ENCODE measurements at places on chromosomes 3 and 15. TPM values are rescaled to one million over a fixed set of nuclear protein-coding genes. Genes with fewer than 3 reads are reported as not detected.

DNA sequence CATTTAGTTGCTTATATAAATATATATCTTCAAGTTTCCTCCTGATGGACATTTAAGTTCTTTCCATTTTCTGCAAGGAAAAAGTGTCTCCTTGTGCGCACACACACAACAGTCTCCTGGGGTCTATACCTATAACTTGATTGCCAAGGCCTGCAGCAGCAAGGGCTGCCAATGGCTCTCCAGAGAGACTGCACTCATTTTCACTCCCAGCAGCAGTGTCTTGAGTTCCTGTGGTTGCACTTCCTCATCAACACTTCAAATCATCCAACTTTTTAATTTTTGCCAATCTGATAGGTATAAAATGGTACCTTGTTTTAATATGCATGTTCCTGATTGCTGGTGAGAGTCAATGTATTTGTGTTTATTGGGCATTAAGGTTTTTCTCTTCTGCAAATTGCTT is 23.1 kb downstream of the TNFAIP8L3 start:
- DNase-seq, result no peak
- H3K4me1 ChIP-seq, result no peaks in the 10 kb centered on the region
- no peak overlapping the region for H3K27ac ChIP-seq
- H3K4me3 ChIP-seq, result no peak overlapping the region
- H3K27me3 ChIP-seq, result no peaks in the 10 kb centered on the region
- H3K36me3 ChIP-seq, result no peaks in the 10 kb centered on the region

GRCh38 chr3:54506603-54507002 is 384.3 kb downstream of the CACNA2D3 start:
- no peak for DNase-seq
- no peak overlapping the region for H3K27ac ChIP-seq
- no peaks in the 10 kb centered on the region for H3K4me1 ChIP-seq
- H3K27me3 ChIP-seq, result no peaks in the 10 kb centered on the region
- no peaks in the 10 kb centered on the region for H3K36me3 ChIP-seq
- no peak overlapping the region for H3K4me3 ChIP-seq

- H3K36me3 ChIP-seq, result no peaks in the 10 kb centered on the region
- H3K4me1 ChIP-seq, result no peaks in the 10 kb centered on the region
- H3K27me3 ChIP-seq, result no peaks in the 10 kb centered on the region
- no peak for DNase-seq
Observed at GRCh38 chr15:98842973-98843285, 164.7 kb downstream of the PGPEP1L start.

DNA sequence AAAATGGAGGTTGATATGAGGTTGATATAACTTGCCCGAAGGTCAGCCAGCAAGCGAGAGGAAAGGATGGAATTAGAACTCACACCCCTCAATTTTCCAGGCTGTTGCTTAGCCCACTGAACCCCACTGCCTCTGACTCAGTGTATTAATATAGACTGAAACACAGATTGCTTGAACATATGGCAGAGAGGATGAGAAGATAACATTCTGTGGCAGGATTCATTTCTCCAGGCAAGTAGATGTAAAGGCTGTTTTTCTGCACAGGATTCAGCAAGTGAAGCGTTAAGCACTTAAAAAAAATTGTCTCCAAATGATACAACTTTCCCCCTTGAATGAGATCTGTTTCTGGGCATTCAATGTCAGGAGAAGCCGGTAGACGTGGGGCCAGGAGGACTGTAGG is 335.2 kb downstream of the GAP43 start:
- DNase-seq, result no peak
- H3K4me3 ChIP-seq, result no peak overlapping the region
- no peaks in the 10 kb centered on the region for H3K36me3 ChIP-seq
- H3K27me3 ChIP-seq, result no peaks in the 10 kb centered on the region
- H3K27ac ChIP-seq, result no peak overlapping the region

- no peaks in the 10 kb centered on the region for H3K27me3 ChIP-seq
- H3K36me3 ChIP-seq, result no peaks in the 10 kb centered on the region
- no peak for DNase-seq
Observed at GRCh38 chr3:134267996-134268395, 17.3 kb upstream of the RYK start.

- H3K4me3 ChIP-seq, result no peak overlapping the region
- H3K4me1 ChIP-seq, result no peaks in the 10 kb centered on the region
- DNase-seq, result no peak
- H3K27ac ChIP-seq, result no peak overlapping the region
- H3K36me3 ChIP-seq, result no peaks in the 10 kb centered on the region
Observed at GRCh38 chr3:39637807-39638206, 170.3 kb downstream of the MOBP start.

DNA sequence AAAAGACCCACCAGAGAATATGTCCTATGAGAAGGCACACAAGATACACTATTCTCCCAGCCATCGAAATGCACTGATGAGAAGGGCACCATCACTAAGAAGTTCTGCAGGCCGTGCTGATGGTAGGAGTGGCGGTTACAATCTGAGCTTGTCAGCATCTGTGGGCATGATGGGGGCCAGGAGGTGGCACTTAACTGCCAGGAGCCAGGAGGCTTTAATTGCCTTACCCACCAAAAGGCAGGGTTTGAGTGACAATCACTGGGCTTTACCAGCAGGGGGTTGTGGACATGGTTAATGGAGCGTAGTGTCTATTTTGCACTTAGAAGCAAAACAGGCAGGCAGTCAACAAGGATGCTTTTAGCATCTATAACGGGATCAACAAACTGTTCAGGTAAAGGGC is 16.0 kb upstream of the SQOR start:
- DNase-seq, result no peak
- H3K27ac ChIP-seq, result no peak overlapping the region
- H3K36me3 ChIP-seq, result no peaks in the 10 kb centered on the region
- H3K4me3 ChIP-seq, result no peak overlapping the region
- H3K27me3 ChIP-seq, result no peaks in the 10 kb centered on the region

- H3K36me3 ChIP-seq, result no peaks in the 10 kb centered on the region
- H3K4me1 ChIP-seq, result no peaks in the 10 kb centered on the region
- H3K4me3 ChIP-seq, result no peak overlapping the region
- no peak overlapping the region for H3K27ac ChIP-seq
Observed at GRCh38 chr3:43247561-43248184, 38.7 kb upstream of the SNRK start.

DNA sequence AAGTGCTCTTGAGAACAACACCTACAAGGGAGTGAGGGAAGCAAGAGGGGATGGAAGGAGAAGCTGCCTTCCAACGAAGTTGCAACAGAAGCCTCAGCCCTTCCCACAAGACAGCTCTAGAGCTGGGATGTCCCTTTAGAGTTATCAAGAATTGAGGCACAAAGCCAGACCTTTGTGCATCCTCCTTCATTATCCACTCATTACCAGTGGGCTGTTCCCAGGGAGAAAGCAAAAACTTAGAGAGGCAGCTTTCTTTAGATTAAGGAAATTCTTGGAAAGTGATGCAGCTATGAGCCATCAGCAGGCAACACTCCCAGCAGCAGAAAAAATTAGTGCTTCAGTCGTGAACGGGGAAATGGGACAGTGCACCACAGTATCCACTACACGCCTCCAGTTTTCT is 10.6 kb upstream of the CD96 start:
- H3K4me3 ChIP-seq, result no peak overlapping the region
- no peaks in the 10 kb centered on the region for H3K27me3 ChIP-seq
- H3K4me1 ChIP-seq, result no peaks in the 10 kb centered on the region

DNA sequence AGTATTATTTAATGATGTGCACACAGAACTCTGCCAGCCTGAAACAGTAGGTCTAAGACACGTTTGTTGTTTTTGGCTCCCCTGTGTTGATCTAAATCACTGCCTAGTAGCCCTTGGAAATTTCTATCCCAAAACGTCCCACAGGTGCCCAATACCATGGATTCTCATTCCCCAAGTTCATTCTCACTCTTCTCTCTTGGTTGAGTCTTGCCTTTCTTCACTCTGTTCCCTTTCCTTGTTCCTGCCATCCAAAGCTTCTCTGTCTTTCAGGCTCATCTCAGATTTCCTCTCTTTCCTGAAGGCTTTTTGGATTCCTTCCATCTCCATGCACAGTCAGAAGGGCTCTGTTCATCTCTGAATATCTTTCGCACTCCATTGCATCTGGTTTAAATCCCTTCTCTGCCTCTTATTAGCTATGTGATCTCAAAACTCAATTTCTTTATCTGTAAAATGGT is 54.2 kb downstream of the PPARG start:
- no peak overlapping the region for H3K27ac ChIP-seq
- H3K36me3 ChIP-seq, result no peaks in the 10 kb centered on the region
- H3K4me1 ChIP-seq, result no peaks in the 10 kb centered on the region
- DNase-seq, result no peak
- no peak overlapping the region for H3K4me3 ChIP-seq

DNA sequence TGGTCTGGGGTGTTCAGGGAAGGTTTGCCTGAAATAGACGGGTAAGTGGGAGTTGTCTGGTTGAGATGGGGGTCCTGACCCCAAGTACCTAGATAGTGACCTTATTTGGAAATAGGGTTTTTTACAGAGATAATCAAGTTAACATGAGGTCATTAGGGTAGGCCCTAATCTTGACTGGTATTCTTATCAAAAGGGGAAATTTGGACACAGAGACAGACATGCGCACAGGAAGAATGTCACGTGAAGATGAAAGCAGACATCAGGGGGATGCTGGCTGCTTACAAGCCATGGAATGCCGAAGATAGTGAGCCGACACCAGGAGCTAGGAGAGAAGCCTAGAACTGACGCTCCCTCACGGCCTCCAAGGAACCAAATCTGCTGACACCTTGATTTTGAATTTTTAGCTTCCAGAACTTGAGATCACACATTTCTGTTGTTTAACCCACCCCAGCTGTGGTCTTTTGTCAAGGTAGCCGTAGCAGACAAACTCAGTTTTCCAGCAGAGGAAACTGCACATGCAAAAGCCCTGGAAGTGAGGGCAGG is 17.1 kb downstream of the BHLHE40 start:
- H3K4me3 ChIP-seq, result no peak overlapping the region
- H3K4me1 ChIP-seq, result no peaks in the 10 kb centered on the region
- H3K27me3 ChIP-seq, result no peaks in the 10 kb centered on the region
- H3K27ac ChIP-seq, result no peak overlapping the region

- no peaks in the 10 kb centered on the region for H3K27me3 ChIP-seq
- no peak for DNase-seq
- H3K4me3 ChIP-seq, result no peak overlapping the region
- no peaks in the 10 kb centered on the region for H3K36me3 ChIP-seq
- no peaks in the 10 kb centered on the region for H3K4me1 ChIP-seq
Observed at GRCh38 chr3:12903000-12903800, 61.8 kb upstream of the RPL32 start.

- DNase-seq, result no peak
- no peaks in the 10 kb centered on the region for H3K4me1 ChIP-seq
Observed at GRCh38 chr3:141229132-141229531, 2.5 kb upstream of the PXYLP1 start.

GRCh38 chr3:122255757-122256439 is 69.2 kb upstream of the CSTA start:
- DNase-seq, result no peak
- no peaks in the 10 kb centered on the region for H3K4me1 ChIP-seq
- H3K27ac ChIP-seq, result no peak overlapping the region
- H3K4me3 ChIP-seq, result no peak overlapping the region

DNA sequence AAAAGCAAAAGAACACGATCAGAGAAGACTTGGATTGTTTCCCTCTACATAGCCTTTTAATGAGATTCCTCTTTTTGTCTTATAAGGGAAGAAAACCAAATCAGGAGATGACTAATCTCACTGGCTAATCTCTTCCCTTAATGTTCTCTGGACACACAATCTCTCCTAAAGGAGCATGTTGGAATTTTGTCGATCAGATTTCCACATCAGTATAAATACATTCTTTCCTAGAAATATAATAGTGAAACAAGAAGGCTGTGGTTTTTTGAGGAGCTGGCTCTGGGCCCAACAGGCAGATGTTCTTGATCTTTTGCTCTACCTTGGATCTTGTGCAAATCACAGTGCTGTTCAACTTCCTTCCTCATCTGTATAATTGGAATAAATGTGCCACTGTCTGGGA is 94.0 kb downstream of the GTPBP8 start:
- no peaks in the 10 kb centered on the region for H3K27me3 ChIP-seq
- no peak for DNase-seq
- no peak overlapping the region for H3K27ac ChIP-seq
- H3K4me3 ChIP-seq, result no peak overlapping the region
- H3K36me3 ChIP-seq, result no peaks in the 10 kb centered on the region
- H3K4me1 ChIP-seq, result no peaks in the 10 kb centered on the region

DNA sequence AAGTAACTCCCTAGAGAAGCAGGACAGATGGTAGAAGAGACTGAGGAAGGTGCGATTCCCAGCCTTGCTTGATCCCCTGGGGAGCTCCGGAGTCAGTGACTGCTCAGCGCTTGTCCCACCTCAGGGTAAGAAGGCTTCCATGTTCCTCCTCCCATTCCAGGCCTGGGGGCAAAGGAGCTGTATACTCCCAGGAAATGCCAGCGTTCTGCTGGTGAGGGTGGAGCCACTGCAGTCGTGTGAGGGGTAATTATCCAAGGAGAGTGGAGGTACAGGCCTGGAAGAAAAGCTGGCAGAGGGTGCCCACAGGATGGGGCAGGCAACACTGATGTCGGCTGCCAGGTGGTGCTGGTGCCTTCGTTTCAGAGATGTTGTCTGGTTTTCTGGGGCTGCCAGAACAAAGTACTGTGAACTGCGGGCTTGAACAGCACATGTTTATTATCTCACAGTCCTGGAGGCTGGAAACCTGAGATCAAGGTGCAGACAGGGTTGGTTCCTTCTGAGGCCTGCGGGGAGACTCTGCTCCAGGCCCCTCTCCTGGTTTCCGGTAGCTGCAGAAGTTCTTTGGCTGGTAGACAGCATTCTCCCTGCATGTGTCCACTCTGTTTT is 12.1 kb upstream of the APBA2 start:
- H3K36me3 ChIP-seq, result no peaks in the 10 kb centered on the region
- no peak overlapping the region for H3K27ac ChIP-seq

MED12L gene
- 3.6 TPM for total RNA-seq

KBTBD8 gene
- 8.0 TPM for total RNA-seq

SAMD7 gene
- 1.5 TPM for total RNA-seq

IFT122 gene
- total RNA-seq, result 60.8 TPM

XCR1 gene
- total RNA-seq, result not detected

ZPLD1 gene
- total RNA-seq, result 0.28 TPM

FRMD4B gene
- total RNA-seq, result 41.4 TPM

FILIP1L gene
- 28.2 TPM for total RNA-seq

TPRA1 gene
- total RNA-seq, result 46.6 TPM

AHSG gene
- not detected for total RNA-seq

FBXO40 gene
- total RNA-seq, result 0.18 TPM

TRAT1 gene
- total RNA-seq, result not detected

PEAK1 gene
- total RNA-seq, result 108 TPM

FAM3D gene
- 4.7 TPM for total RNA-seq

CD200R1L gene
- total RNA-seq, result not detected

All from prostate gland (tissue), 2 donors.